ENCODE measurements at places on chromosomes 11 and 22.

DNA sequence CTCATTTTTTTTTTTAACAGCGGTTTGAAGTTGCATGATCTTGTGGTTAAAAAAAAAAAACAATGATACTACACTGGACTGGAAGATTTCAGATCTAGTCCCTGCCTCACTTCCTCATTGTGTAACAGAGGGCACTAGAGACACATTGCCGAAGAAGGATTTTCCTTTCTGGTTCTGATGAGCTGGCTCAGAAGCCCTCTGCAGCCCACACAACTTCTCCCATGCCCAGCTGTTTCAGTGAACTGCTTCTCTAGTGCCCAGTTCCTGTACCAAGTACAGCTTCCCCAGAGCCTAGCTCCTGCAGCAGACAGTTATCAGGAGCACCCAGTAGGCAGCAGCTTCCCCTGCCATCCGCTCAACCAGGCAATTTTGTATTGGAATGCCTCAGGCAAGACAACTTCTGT lies 29.5 kb upstream of the ANO5 start:
- no peak for DNase-seq

- DNase-seq = no peak
Measured at GRCh38 chr11:69912911-69913451, 93.8 kb upstream of the FGF3 start.

DNA sequence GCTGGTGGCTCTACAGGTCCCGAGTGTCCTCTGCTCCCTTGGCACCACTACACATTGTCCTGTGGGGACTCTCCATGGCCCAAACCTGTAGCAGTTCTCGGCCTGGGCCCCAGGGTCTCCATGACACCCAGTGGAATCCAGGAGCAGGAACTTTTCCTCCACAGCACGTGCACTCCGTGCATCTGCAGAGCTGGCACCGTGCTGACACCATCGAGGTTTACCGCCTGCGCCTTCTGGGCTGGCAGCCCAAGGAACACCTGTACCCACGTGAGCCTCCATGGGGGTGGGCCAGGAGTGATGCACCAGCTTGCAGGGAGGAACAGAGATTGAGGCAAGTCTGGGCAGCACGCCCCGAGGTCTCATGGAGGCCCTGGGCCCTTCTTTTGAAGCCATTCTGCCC lies 25.2 kb downstream of the TSPAN32 start:
- DNase-seq = no peak

GRCh38 chr11:88709567-88709966 lies 356.2 kb downstream of the GRM5 start:
- DNase-seq = no peak

- no peak for DNase-seq
Measured at GRCh38 chr22:22099194-22099486, 116.6 kb upstream of the TOP3B start.

DNA sequence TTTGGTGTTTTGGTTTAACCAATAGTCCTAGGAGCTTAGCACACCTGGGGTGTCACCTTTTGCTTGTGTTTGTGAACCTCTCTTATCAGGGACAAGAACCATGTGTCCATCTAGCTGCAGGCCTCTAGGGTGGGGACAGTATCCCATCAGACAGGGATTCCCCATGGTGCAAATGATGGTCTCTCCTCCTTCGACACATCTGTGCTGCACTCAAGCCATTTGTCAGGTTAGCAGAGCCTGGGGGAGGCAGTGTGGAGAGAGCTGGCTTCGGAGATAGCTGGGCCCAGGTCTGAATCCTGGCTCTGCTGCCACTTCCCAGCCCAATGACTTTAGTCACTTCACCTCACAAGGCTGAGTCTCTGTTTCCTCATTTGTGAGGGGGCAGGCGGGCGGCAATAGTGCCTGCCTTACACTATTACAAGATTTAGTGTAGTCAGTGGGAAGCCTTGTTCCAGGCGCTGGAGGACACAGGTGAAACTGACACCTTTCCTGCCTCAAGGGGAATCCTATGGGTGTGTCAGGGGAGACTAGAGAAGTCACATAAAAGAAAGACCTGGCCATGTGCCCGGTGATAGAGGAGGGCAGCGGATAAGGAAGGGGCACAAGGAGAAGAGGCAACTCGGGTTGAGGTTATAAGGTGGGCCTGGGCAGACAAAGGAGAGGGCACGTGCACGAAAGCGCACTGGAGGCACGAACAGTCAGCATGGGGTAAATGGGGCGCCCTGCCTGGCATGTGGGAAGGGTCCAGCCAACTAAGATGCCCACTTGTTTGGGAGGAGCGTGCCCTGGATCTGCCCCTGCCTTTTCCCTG lies 12.6 kb downstream of the KLHL35 start:
- no peak for DNase-seq

DNA sequence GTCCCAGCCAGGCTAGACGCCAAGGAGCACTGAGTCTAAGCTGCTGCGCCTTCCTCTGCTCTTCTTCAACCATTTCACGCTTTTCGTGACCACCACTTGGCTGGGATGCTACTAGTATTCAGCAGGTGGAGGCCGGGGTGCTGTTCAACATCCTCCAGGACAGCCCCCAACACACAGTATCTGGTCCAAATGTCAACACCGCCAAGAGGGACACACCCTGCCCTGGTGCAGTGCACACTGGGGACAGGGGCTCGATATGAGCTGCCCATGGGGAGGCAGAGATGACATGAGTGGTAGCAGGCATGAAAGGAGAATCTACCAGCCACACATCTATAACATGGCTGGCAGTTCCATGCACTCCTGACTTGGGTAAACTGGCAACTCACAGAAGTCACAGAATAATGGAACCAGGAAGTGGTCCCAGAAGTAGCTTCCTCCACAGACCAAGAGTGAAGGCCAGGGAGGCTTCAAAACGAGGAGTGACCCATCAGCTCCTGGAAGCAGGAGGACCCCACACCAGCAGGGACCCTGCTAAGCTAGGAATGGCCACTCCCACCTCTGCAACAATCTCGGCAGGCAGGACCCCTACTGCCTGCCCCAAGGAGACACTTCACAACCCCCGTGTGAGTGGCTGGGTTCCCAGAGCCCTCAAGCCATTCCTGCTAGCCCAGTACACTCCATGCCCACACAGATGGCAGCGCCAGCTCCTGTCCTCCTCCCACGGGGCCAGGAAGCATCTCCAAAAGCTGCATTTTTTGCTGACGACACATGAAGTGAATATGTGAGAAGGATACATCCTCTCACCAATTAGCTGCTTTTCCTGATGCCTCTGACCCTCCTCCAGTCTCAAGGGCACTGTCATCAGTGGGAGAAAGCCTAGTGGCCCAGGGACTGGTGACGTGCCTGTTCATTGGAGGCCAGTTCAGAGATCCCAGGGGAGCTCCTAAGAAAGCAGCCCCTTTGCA lies 78.8 kb downstream of the DGCR2 start:
- peak; percentile 60 for DNase-seq

- no peak for DNase-seq
Measured at GRCh38 chr11:45917286-45917622, 423 bp downstream of the PEX16 start.

- peak; percentile 78 for DNase-seq
Measured at GRCh38 chr11:120883404-120884080, 140.4 kb upstream of the TBCEL start.

DNA sequence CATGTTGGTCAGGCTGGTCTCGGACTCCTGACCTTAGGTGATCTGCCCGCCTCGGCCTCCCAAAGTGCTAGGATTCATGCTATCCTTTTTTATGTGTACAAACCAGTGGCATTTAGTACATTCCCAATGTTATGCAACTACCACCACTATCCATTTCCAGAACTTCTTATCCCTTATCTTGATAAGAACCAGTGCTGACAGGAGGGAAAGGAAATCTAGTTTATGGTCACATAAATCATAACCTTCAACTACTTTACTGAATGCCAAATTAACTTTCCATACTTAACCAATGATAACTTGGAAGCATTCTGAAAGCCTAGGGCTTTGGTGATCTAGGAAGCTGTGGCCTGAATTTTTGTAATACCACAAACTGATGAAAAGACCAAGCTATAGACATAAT lies 170.4 kb downstream of the SWAP70 start:
- no peak for DNase-seq

- no peak for DNase-seq
Measured at GRCh38 chr22:19048531-19048930, 73.7 kb downstream of the DGCR2 start.

DNA sequence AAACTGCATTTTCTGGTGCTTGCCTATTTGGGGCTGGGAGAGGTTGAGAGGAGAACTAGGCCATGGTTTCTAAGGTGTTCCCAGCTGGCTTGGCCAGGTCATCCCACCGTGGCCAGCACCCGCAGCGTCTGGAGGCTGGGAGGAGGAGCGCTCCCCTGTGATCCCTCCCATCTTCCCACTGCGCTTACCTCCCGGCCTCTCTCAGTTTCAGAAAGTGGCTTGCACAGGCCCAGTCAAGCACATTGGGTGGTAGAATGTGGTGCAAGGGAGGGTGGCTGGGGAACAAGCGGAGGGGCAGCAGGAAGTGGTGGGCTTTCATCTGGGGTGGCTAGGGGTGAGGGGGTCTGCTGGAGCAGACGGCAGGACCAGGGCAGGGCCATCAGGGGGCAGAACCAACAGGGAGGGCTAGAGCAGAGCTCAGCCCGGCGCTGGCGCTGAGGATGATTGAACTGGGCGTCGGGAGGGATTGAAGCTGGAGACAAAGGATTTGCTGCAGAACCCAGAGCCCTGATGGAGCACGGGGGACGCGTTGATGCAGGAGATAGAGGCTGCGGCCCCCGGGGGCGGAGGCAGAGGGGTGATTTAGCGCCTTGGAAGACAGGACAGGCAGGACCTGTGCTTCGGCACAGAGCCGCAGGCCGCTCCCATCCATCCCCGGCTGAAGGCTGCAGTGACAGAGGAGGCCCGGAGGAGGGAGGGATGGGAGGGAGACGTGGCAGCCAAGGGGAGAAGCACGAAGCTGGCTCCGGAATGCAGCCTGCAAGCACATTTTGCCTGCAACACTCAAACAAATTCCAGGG lies 76.0 kb downstream of the TRIM29 start:
- DNase-seq = peak; percentile 67

- no peak for DNase-seq
Measured at GRCh38 chr11:101435408-101435973, 148.3 kb downstream of the TRPC6 start.

All from AG08395 (cell line).